ENCODE measurements at places on chromosomes 2 and 18. TPM values are rescaled to one million over a fixed set of nuclear protein-coding genes. Genes with fewer than 3 reads are reported as not detected.

The DHX57 gene
- 9.2 TPM for total RNA-seq

DNA sequence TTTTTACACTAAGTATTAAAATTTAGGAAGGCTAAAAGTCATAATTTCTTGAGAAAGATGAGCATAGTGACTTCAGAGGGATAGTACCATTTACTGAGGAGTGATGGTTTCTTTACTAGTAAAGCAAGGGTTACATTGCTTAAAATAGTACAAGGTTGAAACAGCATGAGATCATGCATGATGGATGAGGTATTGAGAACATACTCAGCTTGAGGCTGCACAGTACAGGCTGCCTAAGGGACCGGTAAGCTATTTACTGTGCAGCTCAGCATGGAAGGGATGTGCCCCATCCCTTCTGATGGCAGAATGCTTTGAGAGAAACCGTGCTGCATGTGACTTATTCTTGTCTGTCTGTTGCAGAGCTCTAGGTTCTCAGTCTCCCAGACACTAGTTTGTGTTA is 122.1 kb downstream of the EML6 start:
- DNase-seq, result no peak

The CCDC150 gene
- 1.5 TPM for total RNA-seq

- DNase-seq, result no peak
These were observed 64.6 kb downstream of the TRPM8 start for GRCh38 chr2:233981574-233982420.

The HNMT gene
- total RNA-seq, result 19.0 TPM

The ZAP70 gene
- 2.6 TPM for total RNA-seq

DNA sequence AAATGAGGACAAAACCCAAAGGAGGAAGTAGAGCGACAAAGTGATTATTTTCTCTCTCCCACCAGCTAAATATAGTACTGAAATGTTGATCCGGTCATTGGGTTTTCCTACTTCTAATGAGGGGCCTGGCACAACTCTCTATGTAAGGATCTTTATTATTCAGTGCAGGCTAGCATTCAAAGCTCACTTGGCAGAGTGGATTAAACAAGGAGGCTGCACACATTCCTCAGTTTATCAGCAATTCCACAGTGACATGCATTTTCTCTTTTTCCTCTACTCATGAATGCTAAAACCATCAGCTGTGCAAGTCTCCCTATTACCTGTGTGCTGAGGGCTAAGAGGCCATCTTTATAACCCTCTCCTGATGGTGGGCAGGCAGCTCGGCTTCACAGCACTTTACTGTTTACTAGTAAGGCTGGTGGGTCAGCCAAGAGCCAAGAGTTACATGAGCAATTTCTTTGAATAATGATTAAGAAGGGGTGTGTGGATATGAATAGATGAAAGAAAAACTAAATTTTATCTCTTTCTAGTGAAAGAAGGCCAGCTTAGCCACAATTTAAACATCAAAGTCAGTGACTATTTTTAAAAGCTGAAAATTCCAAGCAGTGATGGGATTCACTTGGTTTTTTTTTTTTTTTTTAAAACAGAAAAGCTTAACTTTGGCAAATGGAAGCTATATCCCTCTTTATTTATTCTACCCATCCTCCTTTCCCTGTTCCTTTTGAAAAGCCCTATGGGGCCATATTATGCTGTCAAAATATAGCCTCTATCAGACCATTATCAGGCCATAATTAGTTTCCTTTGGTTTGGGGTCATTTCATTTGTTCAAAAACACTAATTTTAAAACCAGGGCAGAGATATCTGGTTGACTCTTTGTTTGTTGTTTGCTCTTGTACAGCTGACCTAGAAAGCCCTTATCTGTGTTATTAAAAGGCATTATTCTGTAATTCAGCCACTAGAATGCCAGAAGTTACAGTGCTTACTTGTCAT is 111.0 kb downstream of the RBM43 start:
- DNase-seq, result no peak

The SCN7A gene
- total RNA-seq, result 10.7 TPM

- DNase-seq, result no peak
These were observed 59.2 kb downstream of the SMAD2 start for GRCh38 chr18:47871288-47871687.

The GLB1L gene
- total RNA-seq, result 4.7 TPM

- no peak for DNase-seq
These were observed 101.7 kb downstream of the TTC32 start for GRCh38 chr2:19799881-19800780.

The C1QL2 gene
- not detected for total RNA-seq

Measured in left cardiac atrium (tissue), 4 donors.